H1 (cell line): ENCODE measurements at places on chromosomes 5 and 9. TPM values are rescaled to one million over a fixed set of nuclear protein-coding genes. Genes with fewer than 3 reads are reported as not detected.

DNA sequence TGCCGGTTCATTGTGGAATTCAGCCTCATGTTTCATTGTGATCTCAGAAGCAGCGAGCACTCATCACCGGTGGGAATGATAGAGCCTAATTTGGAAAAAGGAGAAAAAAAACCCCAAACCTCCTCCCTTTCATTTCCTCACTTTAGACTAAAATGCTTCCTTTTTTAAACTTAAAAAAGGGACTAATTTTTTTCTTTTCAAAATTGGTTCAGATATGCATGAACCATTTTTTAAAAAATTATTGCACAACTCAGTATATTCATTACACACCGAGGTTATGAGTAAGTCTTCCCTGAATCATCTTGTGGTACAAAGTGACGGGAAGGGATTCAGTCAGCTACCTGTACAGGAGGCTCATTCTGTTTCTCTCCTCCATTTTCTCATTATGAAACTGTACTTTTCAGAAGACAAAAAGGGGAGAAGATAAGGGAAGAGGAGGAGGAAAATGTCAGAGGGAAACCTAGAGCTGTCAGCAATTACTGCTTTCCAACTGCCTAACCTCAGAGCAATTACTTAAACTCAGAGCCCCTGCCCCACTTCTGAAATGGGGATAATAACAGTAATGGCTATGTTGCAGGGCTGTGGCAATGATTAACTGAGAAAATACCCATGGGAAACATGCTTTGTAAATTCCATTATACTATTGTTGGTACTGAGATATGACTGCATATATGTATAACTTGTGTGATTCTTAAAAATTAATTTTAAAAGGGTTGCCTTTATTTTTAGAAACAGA, 24.0 kb downstream of the GALNT10 start:
- H3K36me3 ChIP-seq: no peaks in the 10 kb centered on the region
- H3K27ac ChIP-seq: no peak overlapping the region
- H3K27me3 ChIP-seq: no peaks in the 10 kb centered on the region
- no peak for DNase-seq
- H3K4me1 ChIP-seq: peaks cover 4% of the 10 kb centered on the region

DNA sequence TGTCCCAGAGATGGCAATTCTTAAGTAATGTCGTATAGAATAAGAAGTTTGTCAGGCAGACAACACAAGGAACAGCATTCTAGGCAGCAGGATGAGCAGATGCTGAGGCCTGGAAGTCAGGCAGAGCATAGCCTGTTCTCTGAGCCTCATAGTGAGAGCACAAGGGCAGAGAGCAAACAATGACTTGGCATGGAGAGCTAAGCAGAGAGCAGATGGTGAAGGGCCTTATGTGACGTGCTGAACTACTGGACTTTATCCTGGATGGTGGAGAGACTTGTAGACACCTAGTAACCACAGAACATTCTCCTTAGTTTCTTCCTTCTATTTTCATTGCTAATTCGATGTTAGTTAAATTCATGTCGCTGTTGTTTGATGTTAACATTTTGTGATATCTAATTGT, 60.1 kb downstream of the KCTD16 start:
- no peak for DNase-seq
- H3K4me3 ChIP-seq: no peak overlapping the region
- no peaks in the 10 kb centered on the region for H3K4me1 ChIP-seq
- no peaks in the 10 kb centered on the region for H3K36me3 ChIP-seq

GRCh38 chr9:74556685-74557084, 59.5 kb downstream of the RORB start:
- no peak for DNase-seq
- H3K27ac ChIP-seq: no peak overlapping the region
- H3K27me3 ChIP-seq: no peaks in the 10 kb centered on the region
- H3K4me1 ChIP-seq: no peaks in the 10 kb centered on the region

- no peak for DNase-seq
- no peaks in the 10 kb centered on the region for H3K27me3 ChIP-seq
- H3K4me1 ChIP-seq: no peaks in the 10 kb centered on the region; the same call in 1 of the 2 replicates
- H3K27ac ChIP-seq: no peak overlapping the region
- no peaks in the 10 kb centered on the region for H3K36me3 ChIP-seq
- H3K4me3 ChIP-seq: no peak overlapping the region
These were observed 2.3 kb upstream of the IL17B start for GRCh38 chr5:149381261-149381985.

Gene MYOT
- polyA plus RNA-seq: not detected in 2 replicates

Gene ZNF883
- 4.5 and 6.1 TPM in 2 replicates for polyA plus RNA-seq

DNA sequence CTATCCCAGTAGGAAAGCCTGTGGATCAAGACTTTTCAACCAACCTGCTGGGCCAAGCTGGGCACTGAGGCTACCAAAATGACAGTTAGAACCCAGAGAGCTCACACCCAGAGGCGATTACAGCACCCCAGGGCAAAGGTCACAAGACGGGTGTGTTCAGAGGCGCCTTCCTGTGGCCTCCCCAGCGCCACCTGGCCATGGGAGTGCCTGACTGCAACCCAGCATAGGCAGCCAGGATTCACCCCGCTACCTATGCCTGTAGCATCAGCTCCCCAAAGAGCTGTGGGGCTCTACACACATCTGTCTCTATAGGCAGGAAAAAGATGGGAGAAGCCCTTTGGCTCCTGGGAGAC, 33.5 kb downstream of the PDGFRB start:
- no peaks in the 10 kb centered on the region for H3K36me3 ChIP-seq
- no peak overlapping the region for H3K27ac ChIP-seq
- no peak for DNase-seq
- H3K4me1 ChIP-seq: peaks cover 6% of the 10 kb centered on the region

DNA sequence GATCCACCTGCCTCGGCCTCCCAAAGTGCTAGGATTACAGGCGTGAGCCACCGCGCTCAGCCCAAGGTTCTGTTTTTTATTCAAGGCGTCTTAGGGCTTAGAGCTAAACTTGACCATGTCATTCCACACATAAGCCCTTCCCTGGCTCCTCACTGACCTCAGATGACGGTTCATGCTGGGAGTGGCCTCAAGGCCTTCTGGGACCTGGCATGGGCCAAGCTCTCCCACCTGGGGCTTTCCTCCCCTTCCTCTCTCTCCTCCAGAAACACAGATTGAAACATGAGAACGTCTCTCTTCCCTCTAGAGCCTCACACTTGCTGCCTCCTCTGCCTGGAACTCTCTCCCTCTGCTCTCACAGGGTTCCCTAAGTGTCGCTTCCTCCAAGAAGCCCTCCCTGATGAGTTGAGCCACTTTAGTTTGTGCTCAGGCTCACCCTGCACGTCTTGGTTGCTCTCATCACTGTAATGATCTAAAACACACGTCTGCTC, 155.6 kb upstream of the IER5L start:
- no peaks in the 10 kb centered on the region for H3K27me3 ChIP-seq
- H3K4me3 ChIP-seq: peak overlapping the region; percentile 40; the same call in 1 of the 2 replicates
- no peak for DNase-seq
- peak overlapping the region; percentile 92 for H3K27ac ChIP-seq
- H3K36me3 ChIP-seq: no peaks in the 10 kb centered on the region

DNA sequence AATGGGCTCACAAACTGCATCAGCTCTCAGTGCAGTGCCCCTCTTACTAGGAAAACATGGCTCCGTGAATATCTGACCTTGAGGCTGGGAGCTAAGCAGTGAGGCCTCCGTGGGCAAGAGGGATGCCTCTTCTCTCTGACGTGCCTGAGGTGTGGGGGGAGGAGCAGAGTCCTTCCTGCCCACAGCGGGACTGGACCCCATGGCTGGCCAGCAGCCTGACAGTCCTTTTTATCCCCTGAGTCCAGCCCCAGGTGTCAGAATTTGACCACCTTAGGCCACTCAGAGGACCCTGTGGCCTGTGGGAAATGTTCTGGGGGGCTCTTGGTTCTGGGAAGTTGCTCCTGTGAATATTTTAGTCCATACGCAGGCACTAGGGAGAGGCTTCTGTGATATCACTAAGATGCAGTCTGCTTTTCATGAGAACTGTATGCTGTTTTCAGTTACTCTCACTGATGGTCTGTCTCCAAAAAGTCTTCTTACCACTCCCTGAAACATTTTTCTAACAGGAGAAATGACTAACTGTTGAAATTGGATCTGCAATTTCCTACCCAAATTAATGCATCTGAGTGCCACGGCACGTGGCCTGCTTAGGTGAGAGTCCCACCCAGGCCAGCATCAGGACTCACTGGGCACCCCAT, 23.4 kb downstream of the ANGPTL2 start:
- no peaks in the 10 kb centered on the region for H3K36me3 ChIP-seq
- H3K4me3 ChIP-seq: no peak overlapping the region
- DNase-seq: no peak
- no peaks in the 10 kb centered on the region for H3K4me1 ChIP-seq

DNA sequence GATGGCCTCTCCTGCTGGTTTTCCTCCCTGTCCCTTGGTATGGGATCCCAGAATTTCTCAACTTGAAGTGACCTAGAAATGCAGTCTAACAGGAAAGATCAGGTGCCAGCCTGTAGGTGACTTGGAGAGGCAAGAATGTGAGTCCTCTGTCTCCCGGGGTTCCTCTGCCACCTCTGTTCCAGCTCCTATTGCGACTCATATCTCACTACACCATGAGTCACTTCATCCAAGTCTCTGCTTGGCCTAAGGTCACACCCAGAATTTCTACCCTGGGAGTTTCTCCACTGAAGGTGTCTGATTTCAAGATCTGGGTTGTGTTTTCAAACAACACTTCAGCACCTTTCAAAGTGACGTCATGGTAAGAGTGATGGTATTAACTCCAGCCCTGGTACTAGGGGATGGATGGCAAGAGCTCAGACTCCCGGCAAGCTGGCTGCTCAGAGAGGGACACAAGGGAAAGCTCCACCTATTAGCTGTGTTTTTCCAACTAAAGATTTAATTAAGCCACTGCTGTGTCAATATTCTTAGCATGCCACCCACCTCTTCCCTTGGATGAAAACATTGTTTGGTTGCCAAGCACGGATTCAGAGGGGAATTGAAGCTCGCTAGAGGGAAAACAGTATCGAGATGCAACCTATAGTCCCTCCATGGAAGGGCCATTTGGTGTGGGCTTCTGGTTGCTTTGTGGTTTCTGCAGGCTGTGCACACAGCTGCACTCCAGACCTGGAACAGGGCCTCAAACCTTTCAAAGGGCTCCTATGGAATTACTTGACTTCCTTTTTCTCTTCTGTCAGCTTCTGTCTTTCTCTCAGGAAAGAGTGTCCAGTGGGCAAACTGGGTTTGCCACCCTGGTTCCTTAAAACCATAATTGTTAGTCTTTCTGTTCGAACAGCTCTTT, 205.7 kb downstream of the GAS1 start:
- H3K27me3 ChIP-seq: no peaks in the 10 kb centered on the region
- H3K4me3 ChIP-seq: no peak overlapping the region
- H3K27ac ChIP-seq: no peak overlapping the region
- DNase-seq: no peak
- no peaks in the 10 kb centered on the region for H3K4me1 ChIP-seq

- no peaks in the 10 kb centered on the region for H3K36me3 ChIP-seq
- no peaks in the 10 kb centered on the region for H3K4me1 ChIP-seq
- H3K27me3 ChIP-seq: no peaks in the 10 kb centered on the region
These were observed 87.6 kb downstream of the ERP44 start for GRCh38 chr9:100011062-100011681.

DNA sequence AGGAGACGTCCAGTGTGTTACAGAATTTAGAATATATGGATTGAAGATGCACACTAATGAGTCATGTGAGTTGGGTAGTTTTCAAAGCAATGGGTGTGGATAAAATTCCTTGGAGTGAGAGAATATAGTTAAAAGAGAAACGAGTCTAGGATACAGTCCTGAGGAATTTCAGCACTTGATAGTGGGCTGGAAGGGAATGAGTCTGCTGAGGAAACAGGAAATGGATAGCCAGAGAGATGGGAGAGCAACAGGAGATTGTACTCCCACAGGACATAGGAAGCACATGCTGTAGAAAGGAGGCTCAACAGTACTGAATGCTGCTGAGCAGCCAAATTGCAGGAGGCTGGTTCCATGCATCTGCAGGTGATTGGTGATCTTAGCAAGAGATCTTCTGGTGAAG, 68.1 kb downstream of the FBN2 start:
- H3K36me3 ChIP-seq: no peaks in the 10 kb centered on the region
- no peak for DNase-seq
- no peaks in the 10 kb centered on the region for H3K27me3 ChIP-seq

Gene TMEM171
- polyA plus RNA-seq: 2.2 and 3.2 TPM in 2 replicates

Gene NEURL1B
- 3.3 and 5.4 TPM in 2 replicates for polyA plus RNA-seq

Gene NAIP
- polyA plus RNA-seq: 1.7 and 2.1 TPM in 2 replicates

DNA sequence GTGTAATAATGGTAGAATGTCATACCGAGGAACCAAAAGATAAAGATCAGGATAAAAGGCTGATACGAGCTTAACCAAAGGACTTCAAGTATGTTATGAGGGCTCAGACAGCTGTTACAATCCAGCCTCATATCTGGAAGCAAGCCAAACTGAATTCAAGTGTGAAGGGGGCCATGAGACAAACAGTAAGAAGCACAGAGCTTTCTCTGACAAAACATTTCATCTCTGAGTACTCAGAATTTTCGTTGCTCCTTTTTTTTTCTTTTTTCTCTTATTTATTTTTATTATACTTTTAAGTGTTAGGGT, 52.9 kb upstream of the CD180 start:
- no peaks in the 10 kb centered on the region for H3K27me3 ChIP-seq
- H3K4me1 ChIP-seq: no peaks in the 10 kb centered on the region
- H3K4me3 ChIP-seq: no peak overlapping the region
- no peaks in the 10 kb centered on the region for H3K36me3 ChIP-seq

DNA sequence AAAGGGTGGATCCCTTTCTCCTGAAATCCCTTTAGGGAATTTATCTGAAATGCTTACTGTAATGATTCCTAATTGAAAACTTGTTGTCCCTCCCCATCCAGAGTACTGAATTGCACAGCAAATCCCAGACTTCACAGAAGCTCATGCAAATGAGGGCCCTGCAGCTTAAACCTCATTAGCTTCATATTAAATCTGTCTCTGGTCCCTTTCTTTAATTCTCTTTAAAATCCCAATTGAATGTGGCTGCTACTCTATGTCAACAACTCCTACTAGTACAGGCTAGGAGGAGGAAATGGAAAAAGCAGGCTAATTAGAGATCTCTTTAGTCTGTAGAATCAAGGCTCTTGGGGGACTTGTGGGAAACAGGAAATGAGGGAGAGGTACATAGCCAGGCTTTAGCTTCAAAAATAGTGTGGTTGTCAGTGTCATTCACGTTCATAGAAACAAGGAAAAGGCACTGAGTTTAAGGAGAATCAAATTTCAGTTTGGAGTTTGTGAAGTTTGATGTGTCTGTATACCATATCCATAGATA, 191.3 kb upstream of the PRDM9 start:
- no peaks in the 10 kb centered on the region for H3K36me3 ChIP-seq
- no peak overlapping the region for H3K27ac ChIP-seq
- H3K4me1 ChIP-seq: no peaks in the 10 kb centered on the region
- DNase-seq: no peak
- H3K27me3 ChIP-seq: no peaks in the 10 kb centered on the region
- H3K4me3 ChIP-seq: no peak overlapping the region

Gene PDE6A
- not detected in 2 replicates for polyA plus RNA-seq

GRCh38 chr5:124474528-124475215, 271.8 kb downstream of the ZNF608 start:
- H3K27me3 ChIP-seq: peaks cover 1% of the 10 kb centered on the region
- peaks cover 7% of the 10 kb centered on the region; the same call in 1 of the 2 replicates for H3K4me1 ChIP-seq
- DNase-seq: no peak
- H3K27ac ChIP-seq: no peak overlapping the region
- H3K4me3 ChIP-seq: no peak overlapping the region

- no peak overlapping the region for H3K27ac ChIP-seq
- no peaks in the 10 kb centered on the region for H3K4me1 ChIP-seq
- peaks cover 21% of the 10 kb centered on the region for H3K36me3 ChIP-seq
- H3K27me3 ChIP-seq: no peaks in the 10 kb centered on the region
- H3K4me3 ChIP-seq: no peak overlapping the region
These were observed 191.1 kb downstream of the AP3B1 start for GRCh38 chr5:78103232-78103918.

- no peaks in the 10 kb centered on the region for H3K27me3 ChIP-seq
- no peaks in the 10 kb centered on the region for H3K36me3 ChIP-seq
- no peak for DNase-seq
These were observed 52.2 kb downstream of the PTCD2 start for GRCh38 chr5:72372331-72372730.
